NCI-H345 (cell line): ENCODE measurements at places on chromosomes 12 and 14.

DNA sequence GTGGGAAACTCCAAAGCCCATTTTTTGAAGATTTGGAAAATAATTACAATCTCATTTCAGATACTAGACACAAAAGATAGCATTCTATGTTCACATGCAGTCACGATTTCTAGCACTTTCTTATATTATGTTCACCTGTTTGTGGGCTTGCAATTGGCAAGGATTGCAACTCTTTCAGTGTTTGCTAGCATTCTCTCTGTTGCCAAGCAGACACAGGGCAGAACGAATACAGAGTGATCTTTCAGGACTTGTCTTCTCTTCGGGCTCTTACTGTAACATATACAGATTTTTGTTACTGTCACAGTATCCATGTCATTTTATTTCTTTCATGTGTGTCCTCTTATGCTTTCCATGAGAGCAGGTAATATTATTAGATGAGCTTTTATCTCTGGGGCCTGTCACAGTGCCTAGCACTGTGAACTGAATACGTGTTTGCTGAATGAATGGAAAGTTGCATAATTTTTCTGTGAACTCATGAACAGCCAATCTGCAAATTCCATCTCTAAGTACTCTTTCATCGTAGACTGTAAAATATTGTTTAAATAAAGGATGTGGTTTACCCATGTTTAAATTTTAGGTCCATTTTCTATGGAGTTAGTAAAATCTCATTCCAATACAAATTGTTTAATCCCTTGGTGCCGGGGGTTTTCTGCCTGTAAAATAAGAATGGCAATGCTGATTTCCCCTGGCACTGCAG is 105.1 kb downstream of the BMP4 start:
- DNase-seq = no peak

DNA sequence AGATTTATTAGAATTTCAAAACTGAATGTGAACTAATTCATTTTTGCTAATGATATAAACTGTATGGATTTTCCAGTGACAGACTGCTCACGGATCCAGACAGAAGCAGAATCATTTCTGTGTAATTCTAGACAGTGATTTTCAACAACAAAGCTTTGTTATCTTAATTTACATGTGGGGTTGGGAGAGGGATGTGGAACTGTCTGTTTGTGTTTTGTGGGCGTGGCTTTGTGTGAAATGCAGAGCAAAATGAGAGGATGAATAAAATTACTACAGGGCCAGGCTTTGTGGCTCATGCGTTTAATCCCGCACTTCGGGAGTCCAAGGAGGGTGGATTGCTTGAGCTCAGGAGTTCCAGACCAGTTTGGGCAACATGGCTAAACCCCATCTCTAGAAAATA is 834.7 kb downstream of the GALC start:
- DNase-seq = no peak

DNA sequence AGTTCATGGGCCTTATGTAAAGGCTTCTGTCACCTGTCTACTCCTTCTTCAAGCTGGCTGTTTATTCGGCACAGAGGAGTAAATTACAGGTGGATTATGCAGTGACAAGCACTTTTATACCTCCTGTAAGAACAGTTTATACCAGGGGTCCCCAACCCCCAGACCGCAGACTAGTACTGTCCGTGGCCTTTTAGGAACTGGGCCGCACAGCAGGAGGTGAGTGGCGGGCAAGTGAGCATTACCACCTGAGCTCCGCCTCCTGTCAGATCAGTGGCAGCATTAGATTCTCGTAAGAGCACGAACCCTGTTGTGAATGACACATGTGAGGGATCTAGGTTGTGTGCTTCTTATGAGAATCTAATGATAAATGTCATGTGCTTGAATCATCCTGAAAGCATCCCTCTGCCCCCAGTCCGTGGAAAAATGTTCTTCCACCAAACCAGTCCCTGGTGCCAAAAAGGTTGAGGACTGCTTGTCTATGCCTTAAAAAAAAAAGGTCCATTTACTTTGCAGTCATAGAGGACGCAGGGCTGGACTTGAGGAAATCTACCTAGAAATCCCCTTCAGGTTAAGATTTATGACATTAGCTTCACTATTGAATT is 78.8 kb downstream of the ETV6 start:
- no peak for DNase-seq

- DNase-seq = no peak
These were observed 5.6 kb downstream of the TBX5 start for GRCh38 chr12:114400361-114400811.

DNA sequence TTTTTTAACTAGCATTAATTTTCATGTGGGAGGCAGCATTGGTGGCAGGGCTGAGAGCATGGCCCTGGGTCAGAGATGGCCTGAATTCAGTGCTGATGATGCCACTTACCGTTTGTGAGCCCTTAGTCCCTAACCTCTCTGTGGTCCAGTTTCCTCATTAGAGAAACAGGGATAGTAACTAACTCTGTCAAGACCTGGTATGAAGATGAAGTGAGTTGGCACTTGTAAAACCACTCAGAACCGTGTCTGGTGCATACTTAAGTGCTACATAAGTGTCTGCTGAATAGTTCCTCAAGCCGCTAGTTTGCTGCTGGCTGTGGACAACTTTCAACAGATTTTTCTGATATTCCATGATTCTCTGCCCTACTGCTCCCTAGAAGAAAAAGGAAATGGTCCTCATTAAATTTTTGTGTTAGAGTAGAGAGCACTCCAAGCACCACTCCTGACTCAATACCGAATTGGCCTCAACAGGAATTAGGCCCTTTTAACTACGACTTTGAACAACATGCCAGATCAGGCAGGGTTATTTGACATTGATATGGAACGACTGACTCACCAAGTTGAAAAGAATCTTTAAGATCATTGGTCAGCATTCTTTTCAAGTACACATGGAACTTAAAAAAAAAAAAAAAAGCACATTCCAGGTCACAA is 250.2 kb downstream of the ANO2 start:
- DNase-seq = no peak

GRCh38 chr12:21823581-21823980 is 49.1 kb upstream of the KCNJ8 start:
- no peak for DNase-seq

DNA sequence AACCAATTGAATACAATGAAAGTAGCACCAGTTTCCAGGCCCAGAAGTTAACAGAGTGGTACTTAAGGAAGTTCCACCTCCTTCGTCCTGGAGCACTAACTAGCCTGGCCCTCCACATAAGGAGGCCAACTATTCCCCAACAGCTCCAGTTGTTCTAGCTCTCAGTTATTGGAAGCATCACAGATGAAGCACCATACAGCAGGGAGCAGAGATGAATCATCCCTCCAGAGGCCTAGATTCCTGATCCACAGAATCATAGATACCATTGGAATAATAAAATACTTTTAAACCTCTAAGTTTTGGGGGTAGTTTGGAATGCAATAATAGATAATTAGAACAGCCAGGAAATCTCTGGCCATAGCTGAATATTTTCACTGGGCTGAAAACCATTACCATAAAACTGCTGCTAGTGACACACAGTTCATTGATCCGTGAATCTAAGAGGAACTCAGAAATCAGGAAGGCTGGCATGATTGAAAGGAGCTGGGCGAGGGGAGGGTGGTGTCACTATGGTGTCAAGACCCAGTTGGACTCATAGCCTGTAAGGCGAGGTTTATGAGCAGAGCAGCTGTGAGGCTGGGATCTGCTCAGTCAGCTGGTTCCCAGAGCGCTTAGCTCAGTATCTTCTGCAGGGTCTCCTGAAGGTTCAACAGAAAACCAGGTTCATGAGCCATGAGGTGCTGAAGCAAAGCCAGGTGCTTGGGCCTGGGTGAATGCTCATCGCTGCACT is 371.4 kb upstream of the TMTC1 start:
- no peak for DNase-seq
